ENCODE measurements at places on chromosomes 7 and 10. TPM values are rescaled to one million over a fixed set of nuclear protein-coding genes. Genes with fewer than 3 reads are reported as not detected.

- no peak for DNase-seq
These were observed 380.9 kb upstream of the ADARB2 start for GRCh38 chr10:2118201-2118600.

GRCh38 chr10:28719789-28720436, 42.6 kb downstream of the BAMBI start:
- DNase-seq: no peak

- DNase-seq: no peak
These were observed at the start of gene DNAH11 for GRCh38 chr7:21542891-21543527. TSS of gene DNAH11 (plus strand) at chr7:21543039. CDS start at chr7:21543246, 207 bp downstream.

DNA sequence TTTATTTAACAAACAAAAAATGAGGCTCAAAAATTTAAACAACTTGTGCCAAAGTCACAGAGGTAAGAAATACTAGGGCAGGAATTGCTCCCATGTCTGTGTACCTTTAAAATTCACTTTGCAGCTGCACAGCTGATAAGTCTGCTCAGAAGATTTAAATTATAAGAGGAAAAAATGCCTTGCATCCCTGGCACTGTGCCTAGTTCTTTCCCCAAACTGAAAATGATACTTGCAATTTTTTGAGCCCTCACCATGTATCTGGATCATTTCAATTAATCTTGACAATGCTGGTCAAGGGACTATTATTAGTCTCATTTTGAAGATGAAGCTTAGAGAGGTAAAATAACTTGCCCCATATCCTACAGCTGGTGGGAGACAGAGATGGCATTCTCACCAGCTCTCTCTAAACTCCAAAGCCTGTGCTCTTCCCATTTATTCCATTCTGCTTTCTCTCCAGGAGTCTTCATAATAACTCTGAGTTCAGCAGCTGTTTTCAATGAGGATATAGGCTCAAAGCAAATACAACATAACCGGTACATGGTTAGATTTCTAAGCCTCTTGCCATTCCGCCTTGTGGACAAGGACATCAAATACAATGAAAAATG, 350.5 kb upstream of the LRRTM3 start:
- no peak for DNase-seq

- no peak for DNase-seq
These were observed 112.5 kb downstream of the MAD1L1 start for GRCh38 chr7:2120251-2120660.

DNA sequence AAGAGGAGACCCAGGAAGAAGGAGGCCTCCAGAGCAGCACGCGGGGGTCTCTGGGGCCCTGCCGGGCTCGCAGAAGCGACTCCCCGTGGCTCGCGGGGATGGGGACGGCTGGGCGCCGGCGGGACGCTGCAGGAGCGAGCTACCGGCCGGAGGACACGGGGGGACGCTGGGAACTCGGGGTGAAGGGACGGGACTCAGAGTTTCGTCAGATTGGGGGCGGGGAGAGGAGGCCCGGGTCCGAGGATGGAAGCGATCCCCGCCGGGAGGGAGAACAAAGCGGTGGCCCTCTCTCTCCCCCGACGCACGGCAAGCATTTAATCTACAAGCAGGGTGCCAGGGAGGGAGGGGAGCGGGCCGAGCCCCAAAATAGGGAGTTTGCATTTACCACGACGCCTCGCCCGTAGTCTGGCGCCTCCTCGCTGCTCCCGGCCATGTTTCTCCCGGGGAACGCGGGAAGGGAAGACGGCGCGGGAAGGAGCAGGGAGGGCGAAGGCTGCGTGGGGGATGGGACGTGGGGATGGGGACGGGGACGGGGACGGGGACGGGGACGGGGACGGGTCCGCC, at the start of gene PRTFDC1:
TSS of gene PRTFDC1 (minus strand) at position 464 of the 564 bp plus-strand sequence. CDS start at position 433, 31 bp downstream.
- no peak for DNase-seq

DNA sequence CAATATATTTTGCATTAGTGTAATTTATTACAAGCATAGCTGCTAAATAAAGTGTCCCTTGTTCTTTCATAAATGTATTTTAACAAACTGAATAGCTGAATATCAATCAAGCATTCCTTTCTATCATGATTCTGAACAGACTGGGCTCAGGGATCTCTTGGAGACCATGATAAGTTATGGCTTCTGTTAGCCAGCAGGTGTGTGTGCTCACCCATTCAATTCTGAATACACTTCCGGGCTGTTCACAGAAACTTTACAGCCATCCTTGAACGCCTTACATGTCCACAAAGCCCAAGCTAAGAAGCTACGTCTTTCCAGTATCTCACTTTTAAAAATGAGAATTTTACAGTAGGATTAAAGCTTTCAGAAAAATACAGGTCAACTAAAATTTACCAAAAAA, 115.1 kb downstream of the SVIL start:
- DNase-seq: no peak

GRCh38 chr10:26372513-26373354, 65.4 kb upstream of the APBB1IP start:
- no peak for DNase-seq

DNA sequence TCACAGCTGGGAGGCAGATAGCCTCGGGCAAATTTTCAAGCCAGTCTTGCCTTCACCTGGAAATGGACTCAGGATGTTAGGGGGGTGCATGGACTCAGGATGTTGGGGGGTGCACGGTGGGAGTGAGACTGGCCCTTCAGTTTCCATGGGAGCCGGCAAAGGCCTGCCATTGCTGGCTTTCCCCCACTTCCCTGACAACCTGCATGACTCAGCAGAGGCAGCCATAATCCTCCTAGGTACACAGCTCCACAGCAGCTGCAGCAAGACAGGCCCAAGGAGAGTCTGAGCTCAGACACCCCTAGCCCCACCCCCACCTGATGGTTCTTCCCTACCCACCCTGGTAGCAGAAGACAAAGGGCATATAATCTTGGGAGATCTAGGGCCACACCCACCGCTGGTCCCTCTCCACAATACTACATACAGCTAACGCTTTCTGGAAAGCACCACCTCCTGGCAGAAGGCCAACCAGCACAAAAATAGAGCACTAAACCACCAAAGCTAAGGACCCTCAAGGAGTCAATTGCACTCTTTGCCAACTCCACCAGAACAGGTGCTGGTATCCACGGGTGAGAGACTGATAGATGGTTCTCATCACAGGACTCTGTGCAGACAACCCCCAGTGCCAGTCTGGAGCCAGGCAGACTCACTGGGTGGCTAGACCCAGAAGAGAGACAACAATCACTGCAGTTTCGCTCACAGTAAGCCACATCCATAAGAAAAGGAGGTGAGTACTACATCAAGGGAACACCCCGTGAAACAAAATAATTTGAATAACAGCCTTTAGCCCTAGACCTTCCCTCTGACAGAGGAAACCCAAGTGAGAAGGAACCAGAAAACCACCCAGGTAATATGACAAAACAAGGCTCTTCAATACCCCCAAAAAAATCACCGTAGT, 18.3 kb downstream of the C7orf25 start:
- DNase-seq: no peak

DNA sequence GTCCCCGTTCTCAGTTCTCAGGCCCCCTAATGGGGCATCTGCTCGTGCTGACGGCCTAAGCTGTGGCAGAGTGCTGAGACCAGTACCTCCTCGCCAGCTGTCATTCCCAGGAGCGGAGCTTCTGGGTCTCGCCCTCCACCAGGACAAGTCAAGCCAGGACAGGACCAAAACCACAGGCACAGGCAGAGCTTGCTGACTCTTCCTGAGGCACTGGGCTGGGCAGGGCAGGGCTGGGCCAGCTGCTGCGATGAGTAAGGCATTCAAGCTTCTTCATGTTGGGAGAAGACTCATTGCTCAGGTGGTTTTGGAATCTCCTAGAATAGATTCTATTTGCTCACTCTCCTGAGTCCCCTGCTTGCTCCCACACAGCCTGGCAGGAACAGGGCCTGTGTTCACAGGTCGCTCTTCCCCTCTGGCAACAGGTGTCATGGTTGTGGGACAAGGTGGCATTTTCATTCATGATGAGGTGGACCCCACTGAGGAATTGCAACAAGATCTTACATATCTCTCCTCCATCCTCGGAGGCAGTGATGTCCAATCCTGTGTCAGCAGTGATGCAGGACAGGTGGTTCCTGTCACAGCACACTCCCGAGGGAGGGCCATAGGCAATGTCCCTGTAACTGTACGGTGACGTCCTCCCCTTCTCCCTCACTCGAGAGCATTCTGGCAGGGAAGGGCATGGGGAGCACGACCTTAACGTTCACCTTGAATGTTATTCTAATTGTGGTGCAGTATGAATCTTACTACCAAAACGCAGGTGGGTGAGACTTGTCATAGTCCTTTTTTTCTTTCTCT, 17.0 kb upstream of the SH3PXD2A start:
- no peak for DNase-seq

- DNase-seq: no peak
These were observed 4.8 kb upstream of the PTPN12 start for GRCh38 chr7:77532247-77532646.

GRCh38 chr10:17453373-17454091, 863 bp downstream of the ST8SIA6 start:
- DNase-seq: no peak

- DNase-seq: no peak
These were observed 137.3 kb downstream of the ELMO1 start for GRCh38 chr7:37311355-37311754.

DNA sequence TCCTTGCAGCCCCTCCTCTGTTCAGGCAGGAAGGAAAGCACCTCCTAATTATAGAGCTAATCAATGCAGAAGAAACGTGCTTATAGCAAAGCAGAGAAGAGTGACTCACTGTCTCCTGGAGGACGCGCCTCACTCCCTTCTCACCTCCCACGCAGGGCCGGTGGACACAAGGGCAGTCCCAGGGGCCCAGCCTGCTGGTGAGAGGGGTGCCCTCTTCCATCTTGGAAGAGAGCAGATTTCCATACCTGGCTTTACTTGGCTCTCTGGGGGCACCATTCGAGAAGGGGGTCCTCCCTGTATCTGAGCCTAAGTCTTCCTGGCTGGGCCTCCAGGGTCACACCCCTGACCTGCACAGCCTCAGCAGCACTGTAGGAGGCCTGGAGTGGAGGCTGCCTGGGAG, 55.8 kb downstream of the RASGEF1A start:
- peak; percentile 72 for DNase-seq

GRCh38 chr7:20894806-20895205, 108.1 kb upstream of the SP8 start:
- DNase-seq: no peak

- DNase-seq: no peak
These were observed 14.4 kb downstream of the PROSER2 start for GRCh38 chr10:11837372-11838161.

GRCh38 chr7:43612128-43612527, 29.2 kb downstream of the STK17A start:
- DNase-seq: no peak

DNA sequence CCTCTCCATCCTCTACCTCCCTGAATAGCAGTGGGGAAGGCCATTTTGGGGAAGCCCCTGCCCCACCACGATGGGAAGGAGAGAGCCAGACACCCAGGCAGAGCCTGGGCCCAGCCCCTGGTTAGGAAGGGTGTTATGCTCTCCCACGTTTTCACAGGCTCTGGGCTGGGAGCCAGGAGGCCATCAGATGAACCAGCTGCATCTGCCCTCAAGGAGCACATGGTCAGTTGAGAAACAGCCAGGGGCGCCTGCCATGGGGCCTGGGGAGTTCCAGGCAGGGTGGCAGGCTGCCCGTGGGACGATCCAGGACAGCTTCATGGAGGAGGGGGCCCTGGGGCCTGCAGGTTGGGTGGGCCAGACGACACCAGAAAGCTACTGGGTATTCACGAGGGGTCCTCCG, 47.5 kb downstream of the CAMK2B start:
- peak; percentile 82 for DNase-seq

GRCh38 chr7:24570983-24571382, 2.3 kb upstream of the PALS2 start:
- DNase-seq: no peak

DNA sequence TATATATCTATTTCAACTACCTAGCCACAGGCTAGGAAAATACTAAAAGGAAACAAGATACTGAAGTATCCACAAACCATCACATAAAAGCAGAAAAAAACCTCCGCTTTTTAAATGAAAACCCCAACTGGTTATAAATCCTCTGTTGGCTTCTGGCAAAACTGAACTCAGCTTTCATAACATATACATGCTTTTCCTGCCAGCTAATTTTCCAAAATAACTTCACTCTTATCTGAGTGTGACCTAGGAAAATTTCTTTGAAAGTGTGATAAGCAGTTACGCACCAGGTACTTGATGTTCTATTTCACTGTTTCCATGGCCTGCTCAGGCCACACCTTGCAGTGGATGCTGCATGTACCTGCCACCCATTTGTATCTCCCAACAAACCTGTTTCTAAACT, 11.8 kb downstream of the FAM3C start:
- no peak for DNase-seq

- DNase-seq: peak; percentile 80
These were observed 72.9 kb upstream of the PODXL start for GRCh38 chr7:131629217-131629882.

GRCh38 chr10:91864744-91865143, 44.5 kb downstream of the FGFBP3 start:
- DNase-seq: no peak

- DNase-seq: no peak
These were observed 1.2 kb downstream of the COL26A1 start for GRCh38 chr7:101363734-101364374.

DNA sequence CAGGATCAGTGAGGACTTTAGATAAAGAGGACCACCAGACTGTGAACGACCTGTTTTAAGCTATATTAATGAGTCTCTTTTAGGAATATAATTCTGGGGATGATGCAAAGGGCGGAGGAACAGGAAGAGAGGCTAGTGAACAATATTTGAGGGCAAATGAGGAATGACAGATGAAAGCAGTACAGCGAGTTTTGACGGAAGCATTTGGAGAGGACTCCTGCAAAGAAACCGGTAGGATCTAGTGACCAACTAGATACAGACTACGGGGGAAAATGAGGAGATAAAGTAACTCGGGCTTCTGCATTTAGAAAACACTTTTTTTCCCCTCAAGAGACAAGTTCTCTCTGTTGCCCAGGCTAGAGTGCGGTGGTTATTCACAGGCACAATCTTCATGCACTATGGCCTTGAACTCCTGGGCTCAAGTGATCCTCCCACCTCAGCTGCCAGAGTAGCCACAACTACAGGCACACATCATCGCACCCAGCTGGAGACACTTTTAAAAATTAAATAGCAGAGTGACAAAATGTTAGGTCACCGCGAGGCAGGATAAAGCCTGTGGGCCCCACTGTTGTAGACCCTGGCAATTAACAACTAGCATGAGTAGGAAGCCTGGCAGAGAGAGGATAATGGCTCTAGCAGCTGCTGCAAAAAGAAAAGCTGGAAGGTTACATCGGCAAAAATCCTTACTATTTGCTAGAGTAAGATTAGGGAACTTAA, 143.2 kb downstream of the SRPK2 start:
- no peak for DNase-seq

GRCh38 chr10:111968647-111969046, 214.9 kb downstream of the GPAM start:
- no peak for DNase-seq

GRCh38 chr7:156509216-156509615, 131.4 kb upstream of the RNF32 start:
- no peak for DNase-seq

GRCh38 chr10:73117976-73118743, 7.9 kb downstream of the NUDT13 start:
- no peak for DNase-seq

The ASIC3 gene
- total RNA-seq: 5.2 TPM

The PNLIP gene
- total RNA-seq: not detected

The PTF1A gene
- not detected for total RNA-seq

The MAGI2 gene
- 6.3 TPM for total RNA-seq

The IDI2 gene
- total RNA-seq: 0.51 TPM

The OGDHL gene
- 11.5 TPM for total RNA-seq

The GHRHR gene
- total RNA-seq: not detected

The NEURL1 gene
- 0.54 TPM for total RNA-seq

The ETV1 gene
- total RNA-seq: 165 TPM

The FXYD4 gene
- total RNA-seq: not detected

The FAM25G gene
- not detected for total RNA-seq

The SPOCK2 gene
- 7.5 TPM for total RNA-seq

The GIMAP1 gene
- 3.5 TPM for total RNA-seq

The NOM1 gene
- 13.0 TPM for total RNA-seq

The HTR5A gene
- not detected for total RNA-seq

The GSTO2 gene
- 0.67 TPM for total RNA-seq
